Left renal pelvis (tissue), 4 donors: ENCODE measurements at places on chromosomes 13 and 19. TPM values are rescaled to one million over a fixed set of nuclear protein-coding genes. Genes with fewer than 3 reads are reported as not detected.

Gene ZSCAN4
- not detected for polyA plus RNA-seq

GRCh38 chr19:29263305-29264135, 50.6 kb upstream of the UQCRFS1 start:
- no peak for DNase-seq

DNA sequence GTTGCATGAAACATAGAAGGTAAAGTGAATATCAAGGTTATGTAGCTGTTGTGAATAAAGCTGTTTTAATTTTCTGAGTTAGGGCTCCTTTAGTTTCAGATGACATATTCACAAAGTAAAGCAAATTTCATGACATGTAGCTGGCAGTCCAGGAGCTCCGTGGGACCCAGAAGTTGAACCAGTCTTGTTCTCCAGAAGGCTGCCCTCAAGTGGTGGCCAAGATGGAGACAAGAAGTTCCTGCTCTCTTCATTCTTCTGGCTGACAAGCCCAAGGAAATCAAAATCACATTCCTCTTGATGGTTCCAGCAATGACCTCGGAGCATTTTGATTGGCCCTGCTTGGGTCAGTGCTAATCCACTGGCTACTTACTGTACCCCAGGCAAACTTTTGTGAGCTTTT, 128.7 kb downstream of the LIG4 start:
- no peak for DNase-seq

- DNase-seq = peak; percentile 64
Measured at GRCh38 chr19:41263042-41263849, 926 bp upstream of the HNRNPUL1 start.

DNA sequence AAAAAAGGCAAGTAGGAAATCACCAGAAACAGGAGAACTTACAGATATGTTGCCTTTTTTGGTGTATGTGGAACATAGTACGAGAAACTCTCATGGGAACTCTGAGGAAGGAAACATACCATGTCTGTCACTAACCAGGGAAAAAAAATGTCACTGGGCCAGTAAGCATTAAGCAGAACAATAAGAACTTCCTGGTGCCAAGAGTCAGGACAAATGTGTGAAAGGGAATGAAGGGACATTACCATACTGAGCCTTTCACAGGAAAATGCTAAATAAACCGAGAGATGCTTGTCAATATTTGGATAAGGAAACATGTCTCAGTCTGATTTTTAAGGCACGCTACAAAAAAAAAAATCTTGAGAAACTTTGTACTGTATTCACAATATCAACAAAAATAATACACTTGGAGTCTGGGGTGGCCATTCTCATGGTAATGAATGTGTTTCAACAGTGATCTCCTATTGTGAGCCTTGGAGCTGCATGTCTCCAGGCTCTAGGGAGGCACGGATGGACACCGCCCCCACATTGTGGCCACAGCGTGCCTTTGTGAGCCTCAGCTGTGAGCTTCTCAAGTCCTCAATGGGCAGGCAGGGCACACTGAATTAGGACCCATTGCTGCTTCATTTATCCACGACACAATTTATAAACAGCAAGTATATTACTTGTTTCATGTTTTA, 113.0 kb upstream of the ARGLU1 start:
- DNase-seq = no peak

Gene SERTM1
- polyA plus RNA-seq = 2.9 TPM
